ENCODE measurements at places on chromosomes 13 and 19.

GRCh38 chr13:45717349-45717748, 15.2 kb downstream of the CBY2 start:
- DNase-seq, result no peak

DNA sequence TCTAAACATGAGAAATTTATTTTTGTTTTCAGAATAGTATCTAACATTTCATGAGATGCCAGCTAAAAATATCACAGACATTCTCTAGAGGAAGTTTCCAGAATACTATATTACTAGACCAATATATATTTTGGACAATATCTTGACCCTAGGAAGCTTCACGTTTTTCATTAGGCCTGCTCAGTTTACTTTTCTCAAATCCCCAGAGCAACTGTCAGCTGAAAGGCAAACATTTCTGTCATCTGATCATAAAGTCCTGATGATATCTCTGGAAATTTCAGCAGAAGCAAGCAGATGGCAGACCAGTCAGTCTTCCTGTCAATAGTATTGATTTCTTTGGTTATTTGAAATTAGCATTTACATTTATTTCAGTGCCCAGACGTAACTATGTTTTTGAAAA, 4.0 kb downstream of the POSTN start:
- DNase-seq, result no peak

- DNase-seq, result no peak
Observed at GRCh38 chr13:23760000-23760399, 129.2 kb downstream of the MIPEP start.

DNA sequence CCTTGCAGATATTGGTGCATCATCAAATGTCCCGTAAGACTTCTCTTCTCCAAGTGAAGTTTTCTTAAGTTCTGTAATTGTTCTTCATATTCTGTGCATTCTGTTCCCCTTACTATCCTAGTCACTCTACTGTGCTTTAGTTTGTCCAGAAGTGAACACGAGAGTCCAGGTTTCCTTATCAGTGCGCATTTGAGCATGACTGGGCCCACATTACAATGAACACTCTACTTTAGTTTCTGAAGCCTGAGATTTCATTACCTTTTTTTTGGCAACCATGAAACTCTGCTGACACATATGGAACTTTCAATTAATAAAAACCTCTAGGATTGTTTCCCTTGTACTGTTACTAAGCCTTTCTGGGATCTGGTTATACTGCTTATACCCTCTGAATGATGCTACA, 270.0 kb downstream of the KCNRG start:
- DNase-seq, result no peak

GRCh38 chr19:20313894-20314293, 146.9 kb downstream of the ZNF486 start:
- no peak for DNase-seq

DNA sequence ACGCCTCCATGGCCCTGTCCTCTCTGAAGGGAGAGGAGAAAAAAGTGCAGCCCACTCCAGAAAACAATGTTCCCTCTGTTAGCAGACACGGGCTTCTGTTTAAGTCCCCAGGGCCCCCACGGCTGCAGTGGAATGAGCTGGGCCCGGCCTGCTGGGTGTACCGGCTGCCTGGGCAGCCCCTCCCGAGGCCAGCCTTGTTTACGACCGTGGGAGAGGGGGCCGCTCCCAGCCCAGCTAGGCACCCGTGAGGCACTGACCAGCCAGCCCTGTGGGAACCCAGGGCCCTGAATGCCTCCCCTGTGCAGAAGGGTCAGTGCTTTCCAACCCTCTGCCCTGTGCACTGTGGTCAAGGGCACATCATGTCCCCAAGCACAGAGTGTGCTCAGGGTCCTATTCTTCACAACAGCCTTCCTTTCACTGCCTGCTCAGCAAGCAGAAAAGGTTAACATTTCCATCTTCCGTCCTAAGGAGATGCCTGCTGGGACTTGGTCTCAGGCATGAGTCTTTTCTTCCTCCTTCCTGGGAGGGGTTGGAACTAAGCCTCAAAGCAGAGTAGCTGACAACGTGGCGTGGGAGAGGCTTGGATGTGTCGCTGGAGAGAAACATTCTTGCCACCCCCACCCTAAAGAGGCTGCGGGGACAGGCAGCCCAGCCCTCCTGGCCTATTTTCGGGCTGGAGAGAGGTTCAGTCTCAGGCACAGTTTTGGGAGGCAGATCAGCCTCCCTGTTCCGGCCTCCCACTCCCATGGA, 90.1 kb downstream of the RGCC start:
- DNase-seq, result no peak

GRCh38 chr13:31361673-31362072, 161.9 kb downstream of the B3GLCT start:
- no peak for DNase-seq

DNA sequence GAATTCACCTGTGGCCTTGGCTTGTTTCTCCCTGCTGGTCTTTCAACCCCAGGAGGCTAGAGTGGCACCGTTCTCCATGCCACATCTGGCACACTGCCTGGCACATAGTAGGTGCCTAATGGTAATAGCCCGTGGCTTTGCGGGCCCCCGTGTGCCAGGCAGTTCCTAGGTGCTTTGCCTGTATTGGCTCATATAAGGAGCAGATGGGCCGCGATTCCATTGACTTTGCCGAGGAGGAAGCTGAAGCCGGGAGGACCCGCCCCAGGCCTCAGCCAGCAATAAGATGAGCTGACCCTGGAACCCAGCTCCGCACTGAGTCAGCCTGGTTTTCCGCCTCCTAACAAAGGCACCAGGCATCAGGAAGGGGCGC, 807 bp downstream of the PGLYRP1 start:
- DNase-seq, result no peak

- no peak for DNase-seq
Observed at GRCh38 chr19:9132422-9132821, 5.7 kb upstream of the OR7G3 start.

DNA sequence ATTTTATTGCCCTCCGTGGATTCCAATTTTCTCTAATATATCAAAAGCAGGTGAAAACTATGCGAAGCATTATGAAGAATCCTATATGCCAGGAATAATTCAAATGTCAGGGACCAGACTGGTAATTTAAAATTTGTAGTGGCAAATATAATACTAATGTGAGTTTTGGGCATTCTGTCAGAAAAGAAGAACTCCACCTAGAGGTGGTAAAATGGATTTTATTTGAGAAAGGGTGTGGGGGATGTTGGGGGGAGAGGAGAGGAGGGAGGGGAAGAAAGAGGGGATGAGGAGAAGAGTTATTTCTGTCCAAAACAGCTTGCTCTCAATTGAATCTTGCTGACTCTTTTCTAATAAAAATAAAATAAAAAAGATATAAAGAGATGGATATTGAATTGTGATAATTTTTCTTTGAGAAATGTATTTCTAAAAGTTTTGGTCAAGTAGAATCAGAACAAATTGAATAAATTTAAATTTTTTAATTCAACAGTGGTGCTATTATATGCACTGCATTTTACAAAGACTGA, 929.3 kb upstream of the SLITRK5 start:
- no peak for DNase-seq

GRCh38 chr19:56348289-56348877, 33.7 kb upstream of the ZSCAN5A start:
- no peak for DNase-seq

DNA sequence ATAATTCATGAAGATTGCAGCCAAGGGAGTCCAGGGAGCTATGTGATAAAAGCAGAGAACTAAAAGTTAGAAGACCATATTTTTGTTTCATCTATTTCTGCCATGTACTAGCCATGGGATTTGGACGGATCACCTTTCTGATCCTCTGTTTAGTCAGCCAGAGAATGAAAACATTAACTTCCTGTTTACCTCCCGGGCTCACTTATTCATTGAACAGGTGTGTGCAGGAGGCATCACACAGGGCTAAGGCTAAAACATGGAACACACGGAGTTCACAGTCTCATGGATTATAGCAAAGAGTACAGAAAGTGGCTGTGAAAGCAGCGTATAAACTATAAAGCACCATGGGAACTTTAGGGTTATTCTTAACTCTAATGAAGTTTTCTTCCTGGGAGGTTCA, 96.8 kb downstream of the GPR12 start:
- DNase-seq, result no peak

- no peak for DNase-seq
Observed at GRCh38 chr19:993361-993830, 6.8 kb upstream of the GRIN3B start.

GRCh38 chr13:30753030-30753616, 17.8 kb downstream of the ALOX5AP start:
- DNase-seq, result no peak

DNA sequence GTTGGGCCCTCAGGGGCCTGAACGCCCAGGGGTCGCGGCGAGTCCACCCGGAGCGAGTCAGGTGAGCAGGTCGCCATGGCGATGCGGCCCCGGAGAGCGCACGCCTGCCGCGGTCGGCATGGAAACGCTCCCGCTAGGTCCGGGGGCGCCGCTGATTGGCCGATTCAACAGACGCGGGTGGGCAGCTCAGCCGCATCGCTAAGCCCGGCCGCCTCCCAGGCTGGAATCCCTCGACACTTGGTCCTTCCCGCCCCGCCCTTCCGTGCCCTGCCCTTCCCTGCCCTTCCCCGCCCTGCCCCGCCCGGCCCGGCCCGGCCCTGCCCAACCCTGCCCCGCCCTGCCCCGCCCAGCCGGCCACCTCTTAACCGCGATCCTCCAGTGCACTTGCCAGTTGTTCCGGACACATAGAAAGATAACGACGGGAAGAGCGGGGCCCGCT, at the start of gene CCNA1:
Gene CCNA1, plus strand, starts transcription at position 390 of the 439 bp plus-strand sequence. CDS start 562 bp downstream, outside the sequence.
- no peak for DNase-seq

DNA sequence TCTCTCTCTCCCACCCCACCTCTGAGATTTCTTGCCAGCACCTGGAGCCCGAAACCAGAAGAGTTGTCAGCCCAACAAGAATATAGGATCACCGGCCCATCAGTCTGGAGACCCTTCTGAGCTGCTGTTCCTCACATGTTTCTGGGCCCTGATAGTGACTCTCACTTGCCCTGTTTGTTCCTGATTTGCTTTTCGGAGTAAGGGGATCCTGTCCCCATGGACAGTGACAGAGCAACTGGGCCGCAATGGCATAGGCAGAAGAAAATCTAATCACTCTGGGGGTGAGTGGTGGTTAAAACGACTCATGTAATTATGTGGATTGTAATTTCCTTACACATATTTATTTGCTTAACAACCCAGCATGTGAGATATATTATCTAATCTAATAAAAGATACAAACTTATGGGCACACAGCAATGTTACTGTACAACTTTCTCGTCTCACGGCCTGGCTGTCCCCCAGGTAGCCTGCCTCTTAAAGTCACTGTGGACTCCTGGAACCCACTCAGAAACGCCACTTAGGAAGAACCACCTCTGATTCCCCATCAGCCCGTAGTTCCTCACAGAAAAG, 663 bp upstream of the SMAD9 start:
- no peak for DNase-seq

DNA sequence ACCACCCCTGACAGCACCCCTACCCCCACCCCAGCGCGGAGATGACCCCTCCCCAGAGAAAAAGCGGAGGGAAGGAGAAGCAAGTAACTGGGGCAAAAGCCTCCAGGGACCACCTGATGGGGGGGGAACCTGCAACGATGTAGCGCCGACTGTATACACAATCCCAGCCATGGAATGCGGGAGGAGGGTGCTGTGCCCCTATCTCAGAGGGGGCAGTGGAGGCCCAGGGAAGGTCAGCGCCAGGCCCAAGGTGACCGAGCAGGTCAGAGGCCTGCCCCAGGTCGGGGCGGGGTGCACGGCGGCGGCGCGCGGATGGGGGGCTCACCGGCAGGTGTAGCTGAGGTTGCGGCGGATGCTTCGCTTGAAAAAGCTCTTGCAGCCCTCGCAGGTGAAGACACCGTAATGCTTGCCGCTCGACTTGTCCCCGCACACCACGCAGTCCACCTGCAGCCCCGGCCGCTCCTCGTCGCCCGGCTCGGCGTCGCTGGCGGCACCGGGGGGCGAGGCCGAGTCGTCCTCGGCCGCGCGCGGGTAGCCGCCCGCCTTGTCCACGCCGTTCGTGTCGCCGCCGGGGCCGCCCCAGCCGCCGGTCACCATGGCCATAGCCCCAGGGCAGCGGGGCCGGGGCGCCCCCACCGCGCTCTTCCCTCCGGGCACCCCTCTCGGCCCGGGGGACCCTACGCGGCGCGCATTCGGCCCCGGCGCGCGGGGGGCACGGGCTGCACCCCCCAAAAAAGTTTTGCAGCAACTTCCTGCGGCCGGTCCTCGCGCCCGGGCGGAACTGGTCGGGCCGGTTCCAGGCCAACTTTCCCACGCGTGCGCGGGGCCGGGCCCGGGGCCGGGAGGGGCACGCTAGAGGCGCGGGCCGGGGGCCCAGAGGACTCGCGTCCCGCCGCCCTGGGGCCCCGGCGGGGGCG, 843 bp downstream of the NR2F6 start:
- no peak for DNase-seq

DNA sequence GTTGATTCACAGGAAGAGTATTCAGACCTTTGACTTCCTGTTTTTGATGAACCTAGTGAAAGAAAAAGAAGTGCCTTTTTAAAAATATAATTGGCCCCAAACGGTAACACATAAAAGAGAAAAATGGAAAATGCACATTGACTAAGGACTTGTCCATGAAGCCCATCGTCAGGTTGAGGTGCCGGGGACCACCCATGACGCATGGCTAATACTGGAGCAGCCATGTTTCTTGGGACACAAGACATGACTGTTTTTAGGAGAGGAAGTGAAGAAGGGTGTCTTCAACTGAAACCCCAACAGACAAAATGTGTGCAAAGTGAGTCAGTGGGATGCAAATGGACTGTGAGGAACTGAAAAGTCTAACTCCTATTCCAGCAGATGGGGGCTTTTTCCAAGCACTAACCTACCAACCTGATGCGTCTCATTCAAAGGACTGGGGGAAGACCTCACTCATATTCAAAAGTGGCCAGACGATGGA, 459.4 kb downstream of the FOXO1 start:
- DNase-seq, result no peak

DNA sequence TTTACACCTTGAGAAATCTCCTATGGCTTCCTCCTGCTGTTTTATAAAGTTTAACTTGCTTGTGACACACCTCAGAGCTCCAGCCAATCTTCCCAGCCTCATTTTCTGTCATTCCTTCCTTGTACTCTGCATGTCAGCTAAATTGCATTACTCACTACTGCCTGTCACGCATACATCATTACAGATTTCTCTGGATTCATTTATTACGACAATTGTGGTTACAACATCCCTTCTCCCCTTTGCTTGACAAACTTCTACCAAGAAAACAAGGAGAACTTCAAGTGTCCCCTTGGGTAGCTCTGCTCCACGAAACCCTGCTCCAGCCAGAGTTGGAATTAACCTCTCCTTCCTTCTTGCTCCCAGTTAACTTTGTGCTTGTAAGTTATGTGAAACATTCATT, 22.0 kb upstream of the GPR18 start:
- no peak for DNase-seq

DNA sequence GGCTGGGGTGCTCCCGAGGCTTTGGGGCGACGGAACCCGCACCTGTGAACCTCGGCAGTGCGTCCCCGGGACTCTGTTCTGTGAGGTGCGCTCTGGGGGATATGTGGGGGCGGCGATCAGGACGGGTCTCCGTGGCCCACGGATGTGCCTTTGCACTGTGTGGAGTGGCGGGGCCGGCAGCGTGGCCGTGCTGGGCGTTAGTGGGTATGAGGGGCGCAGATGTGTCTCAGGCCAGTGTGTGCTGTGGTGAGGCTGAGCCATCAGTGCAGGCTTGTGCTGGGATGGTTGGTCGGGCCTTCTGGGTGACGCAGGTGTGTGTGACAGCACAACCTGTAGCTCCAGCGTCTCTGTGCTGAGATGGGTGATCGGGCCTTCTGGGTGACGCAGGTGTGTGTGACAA, 16.9 kb downstream of the ZNF331 start:
- no peak for DNase-seq

- no peak for DNase-seq
Observed at GRCh38 chr13:110398564-110399507, 91.8 kb downstream of the COL4A2 start.

- DNase-seq, result no peak
Observed at GRCh38 chr13:30796631-30797601, 61.6 kb downstream of the ALOX5AP start.
